Mammary epithelial cell (primary cell): ENCODE measurements at places on chromosomes 2 and 18. TPM values are rescaled to one million over a fixed set of nuclear protein-coding genes. Genes with fewer than 3 reads are reported as not detected.

DNA sequence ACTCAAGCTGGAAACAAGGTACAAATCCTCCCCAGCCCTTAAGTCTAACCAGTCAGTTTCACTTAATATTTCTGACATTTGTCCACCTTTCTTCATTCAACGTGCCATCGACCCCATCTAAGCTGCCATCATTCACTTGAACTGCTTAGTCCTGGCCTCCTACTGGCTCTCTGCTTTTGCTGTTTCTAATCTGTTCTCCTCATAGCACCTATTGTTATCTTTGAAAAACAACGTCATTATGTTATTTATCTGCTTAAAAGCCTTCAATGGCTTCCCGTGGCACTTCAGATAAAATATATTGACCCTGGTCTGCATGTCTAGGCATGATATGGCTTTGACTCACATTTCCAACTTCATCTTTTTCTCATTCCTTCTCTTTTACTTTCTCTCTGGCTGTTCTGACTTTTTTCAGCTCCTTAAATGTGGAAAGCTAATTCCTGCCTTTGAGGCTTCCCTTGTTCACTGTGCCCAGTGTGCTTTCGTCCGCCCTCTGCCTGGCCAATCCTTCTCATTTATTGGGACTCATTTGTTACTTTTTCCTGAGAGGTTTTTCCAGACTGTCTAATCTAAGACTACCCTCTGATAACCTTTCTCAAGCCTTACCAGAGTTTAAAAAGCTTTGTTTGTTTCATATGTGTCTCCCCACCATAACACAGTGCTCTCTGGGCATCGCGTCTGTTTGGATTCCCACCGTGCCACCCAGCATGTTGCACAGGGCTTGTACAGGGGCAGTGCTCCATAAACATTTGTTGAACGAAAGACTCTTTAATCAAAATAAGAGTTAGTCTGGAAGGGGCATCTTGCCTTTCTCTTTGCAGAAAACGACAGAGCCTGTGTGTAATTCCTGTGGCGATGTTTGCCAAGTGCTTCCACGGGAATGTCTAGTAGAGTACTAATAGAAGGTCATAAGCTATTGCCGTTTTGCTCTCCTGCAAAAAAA lies 183.9 kb downstream of the FMNL2 start:
- peak; percentile 33 for DNase-seq

DNA sequence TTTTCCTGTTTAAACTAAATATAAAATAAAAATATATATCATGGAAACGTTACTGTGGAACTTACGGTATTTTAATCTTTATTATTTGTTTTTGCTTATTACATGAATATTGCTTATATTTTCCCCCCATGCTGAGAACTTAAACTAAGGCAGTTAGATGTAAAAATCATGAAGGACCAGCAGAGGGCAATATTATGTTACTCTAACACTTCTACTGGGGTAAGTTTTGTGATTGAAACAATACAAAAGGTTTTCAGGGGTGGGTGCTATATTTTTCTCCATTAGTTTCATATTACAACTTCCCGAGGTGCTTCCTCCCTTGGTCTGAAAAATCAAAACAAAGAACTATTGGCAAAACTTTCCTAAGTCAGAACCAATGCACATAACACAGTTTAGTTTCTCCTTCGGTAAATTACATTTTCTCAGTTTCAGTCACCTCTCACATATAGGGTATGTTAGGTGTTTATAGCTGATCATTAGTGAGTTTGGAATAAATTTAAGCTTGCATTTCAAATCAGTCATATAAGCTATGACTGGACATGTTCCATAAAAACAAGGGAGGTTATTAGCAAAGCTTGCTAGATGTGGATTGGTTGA lies 54.8 kb downstream of the ZNF407 start:
- DNase-seq, result peak; percentile 19

DNA sequence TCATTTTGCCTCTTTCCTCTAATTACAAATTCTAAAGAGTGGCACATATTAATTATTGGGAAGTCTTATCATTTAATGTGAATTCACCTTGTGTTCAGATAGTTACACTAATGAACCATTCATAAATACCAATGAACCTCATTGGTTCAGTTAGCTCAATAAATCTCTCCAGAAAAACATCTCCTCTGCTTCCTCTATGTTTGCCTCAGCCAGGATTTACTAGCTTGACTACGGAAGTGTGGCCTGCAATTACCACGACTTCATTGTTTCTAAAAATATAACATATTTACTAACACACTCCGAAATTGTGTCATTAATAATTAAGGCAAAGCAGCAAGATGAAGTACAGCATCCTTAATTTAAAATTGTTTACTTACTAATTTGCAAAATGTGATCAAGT lies 103.3 kb downstream of the PLA2R1 start:
- DNase-seq, result no peak

- DNase-seq, result no peak
Measured at GRCh38 chr18:9810994-9811705, 74.6 kb upstream of the TXNDC2 start.

- DNase-seq, result no peak
Measured at GRCh38 chr2:122180972-122181371, 425.5 kb downstream of the TSN start.

- no peak for DNase-seq
Measured at GRCh38 chr2:230957756-230958391, 32.8 kb upstream of the GPR55 start.

DNA sequence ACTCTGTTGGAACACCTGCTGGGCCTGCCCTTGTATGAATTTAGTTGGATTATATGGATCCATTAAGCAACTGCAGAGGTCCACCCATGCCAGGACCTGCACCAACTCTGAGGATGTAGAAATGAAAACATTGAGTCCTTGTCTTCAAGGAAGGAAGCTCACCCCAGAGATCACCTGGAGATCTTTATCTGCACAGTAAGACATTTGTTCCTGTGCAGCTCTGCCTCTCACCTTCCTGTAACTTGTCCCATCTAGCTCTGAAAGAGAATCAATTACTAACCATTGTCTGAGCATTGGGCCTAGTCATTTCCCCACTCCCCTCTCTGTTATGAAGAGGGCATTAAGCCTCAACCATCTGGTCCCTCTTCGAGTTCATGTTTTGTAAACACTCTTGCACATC lies 105.2 kb upstream of the YWHAQ start:
- DNase-seq, result peak; percentile 88

GRCh38 chr2:201472411-201472810 lies 20.9 kb downstream of the STRADB start:
- DNase-seq, result no peak

- no peak for DNase-seq
Measured at GRCh38 chr2:112818094-112818902, 18.3 kb downstream of the IL1B start.

DNA sequence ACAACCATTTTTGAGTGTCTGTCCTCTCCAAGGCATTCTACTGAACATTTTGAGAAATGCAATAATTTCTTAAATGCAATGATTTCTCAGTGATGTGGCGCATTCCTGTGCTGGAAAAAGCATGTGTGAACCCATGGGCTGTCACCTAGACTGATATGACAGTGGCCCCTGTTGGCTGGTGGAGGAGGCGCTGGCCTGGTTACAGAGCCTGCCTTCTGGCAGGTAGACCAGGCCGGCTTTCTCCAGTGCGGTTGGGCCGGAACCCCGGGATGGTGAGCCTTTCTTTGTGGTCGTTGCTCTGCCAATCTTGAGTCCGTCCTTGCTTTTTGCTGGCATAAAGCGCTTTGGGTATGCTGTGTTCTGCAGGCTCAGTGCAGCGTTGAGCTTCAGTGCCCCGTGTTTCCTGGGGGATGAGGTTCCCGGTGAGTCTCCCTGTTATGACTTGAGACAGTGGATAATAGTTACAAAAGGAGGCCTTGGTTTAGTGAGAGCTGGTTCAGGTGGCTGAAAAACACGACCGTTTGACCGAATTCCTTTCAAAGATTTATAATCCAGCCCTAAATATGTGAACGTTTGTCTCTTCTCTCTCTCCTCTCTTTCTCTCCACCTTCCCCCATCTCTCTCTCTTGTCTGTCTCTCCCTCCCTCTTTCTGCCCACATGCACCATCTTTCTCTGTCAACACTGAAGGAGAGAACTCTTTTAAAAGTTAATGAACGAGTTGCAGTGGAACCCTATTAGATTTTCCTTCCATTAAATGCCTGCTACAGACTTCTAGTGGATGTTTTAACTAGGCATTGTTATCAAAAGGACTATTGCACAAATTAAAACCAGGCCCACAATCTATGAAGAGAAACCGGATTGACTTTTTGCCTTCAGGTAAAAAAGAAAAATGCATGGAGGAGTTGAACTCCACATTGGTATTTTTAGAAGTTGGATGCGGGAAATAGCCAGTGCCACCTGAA lies 34.0 kb downstream of the TSHZ1 start:
- peak; percentile 23 for DNase-seq

DNA sequence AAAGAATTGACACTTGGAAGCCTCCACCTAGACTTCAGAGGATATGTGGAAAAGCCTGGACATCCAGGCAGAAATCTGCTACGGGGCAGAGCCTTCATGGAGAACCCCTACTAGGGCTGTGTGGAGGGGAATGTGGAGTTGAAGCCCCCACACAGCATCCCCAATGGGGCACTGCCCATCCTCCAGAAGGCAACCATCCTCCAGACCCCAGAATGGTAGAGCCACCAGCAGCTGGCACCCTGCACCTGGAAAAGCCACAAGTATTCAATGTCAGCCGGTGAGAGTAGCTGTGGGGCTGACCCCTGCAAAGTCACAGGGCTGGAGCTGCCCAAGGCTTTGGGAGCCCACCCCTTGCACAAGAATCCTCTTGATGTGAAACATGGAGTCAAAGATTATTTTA lies 53.6 kb upstream of the SNTG2 start:
- DNase-seq, result no peak

- no peak for DNase-seq
Measured at GRCh38 chr2:64414736-64415435, 39.1 kb upstream of the LGALSL start.

- no peak for DNase-seq
Measured at GRCh38 chr2:177530561-177530960, 138.0 kb downstream of the AGPS start.

- no peak for DNase-seq
Measured at GRCh38 chr18:54802686-54803395, 25.4 kb upstream of the RAB27B start.

DNA sequence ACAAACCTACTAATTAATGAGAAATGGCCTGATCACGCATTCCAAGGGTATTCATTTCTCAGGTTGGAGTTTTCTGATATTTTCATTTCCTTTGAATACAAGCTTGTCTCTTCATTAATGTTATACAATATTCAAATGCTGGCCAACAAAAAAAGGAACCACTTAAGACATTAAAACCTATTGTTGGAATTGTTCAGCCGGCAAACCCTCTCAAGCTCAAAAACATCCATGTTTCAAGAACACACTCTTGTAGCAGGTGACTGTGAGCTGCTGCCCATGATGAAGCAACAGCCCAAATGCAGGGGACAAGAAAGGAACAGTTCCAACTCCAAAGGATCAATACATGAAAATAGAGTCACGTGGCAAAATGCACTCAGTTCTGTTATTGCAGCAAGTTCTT lies 454.5 kb downstream of the BCL11A start:
- no peak for DNase-seq

- no peak for DNase-seq
Measured at GRCh38 chr18:74651327-74652128, 53.9 kb downstream of the ZNF407 start.

DNA sequence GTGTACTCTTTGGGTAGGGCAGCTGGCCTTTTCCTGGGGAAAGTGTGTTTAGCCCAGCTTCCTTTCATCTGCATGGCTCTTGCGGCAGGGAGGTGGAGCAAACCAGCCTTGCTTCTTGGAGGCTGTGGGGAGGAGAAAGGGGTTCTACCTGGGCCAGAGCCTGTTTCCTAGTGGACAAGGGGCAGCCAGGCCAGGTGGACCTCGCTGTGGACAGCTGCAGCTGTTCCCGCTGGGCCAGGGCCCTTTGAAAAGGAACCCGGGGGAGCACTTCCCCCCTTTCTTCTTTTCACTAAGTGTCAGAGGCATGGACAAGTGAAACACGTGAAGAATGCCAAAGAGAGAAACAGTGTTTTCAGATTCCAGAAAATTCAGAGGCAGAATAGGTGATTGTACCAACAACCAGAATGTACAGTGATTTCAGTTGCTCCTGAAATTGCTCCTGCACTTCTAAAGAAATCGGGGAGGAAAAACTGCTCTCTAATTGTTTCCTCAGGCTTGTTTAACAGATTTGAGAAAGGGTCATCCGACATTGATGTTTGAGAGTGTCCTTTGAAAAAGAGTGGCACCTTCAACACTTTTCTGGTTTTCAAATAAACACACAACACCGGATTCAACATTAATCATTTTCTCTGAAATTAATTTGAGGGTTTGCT lies 3.9 kb downstream of the GLI2 start:
- DNase-seq, result no peak

DNA sequence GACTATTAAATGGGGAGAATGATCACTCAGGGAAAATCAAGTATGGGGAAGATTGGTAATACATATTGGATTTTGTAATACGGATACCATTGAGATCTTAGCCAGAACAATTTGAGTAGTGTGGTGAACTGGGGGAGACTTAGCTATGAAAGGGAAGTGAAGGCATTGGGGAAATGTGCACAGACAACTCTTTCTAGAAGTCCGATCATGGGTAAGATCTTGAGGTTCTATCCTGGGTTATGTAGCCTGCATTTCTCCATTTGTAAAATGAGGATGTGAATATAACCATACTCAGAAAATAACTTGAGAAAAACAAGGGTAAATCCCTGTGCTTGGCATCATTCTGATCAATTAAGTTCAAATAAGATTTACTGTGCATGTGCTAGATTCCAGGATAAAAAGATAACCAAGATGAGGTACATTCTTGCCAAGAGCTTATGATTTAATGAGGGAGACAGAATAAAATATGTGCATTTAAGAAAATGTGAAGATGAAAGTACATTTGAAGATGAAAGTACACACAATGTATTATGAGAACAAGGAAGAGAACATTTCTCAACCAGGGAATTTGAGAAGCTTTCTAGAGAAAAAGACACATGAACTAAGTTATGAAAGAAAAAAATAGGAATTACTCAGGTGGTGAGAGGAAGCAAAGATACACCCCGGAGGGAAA lies 49.5 kb downstream of the SLC40A1 start:
- DNase-seq, result no peak

The QPCT gene
- total RNA-seq, result 0.33 and 0.69 TPM in 2 replicates

The DSC3 gene
- total RNA-seq, result 272 TPM

The IL1RL1 gene
- 5.5 and 23.6 TPM in 2 replicates for total RNA-seq

The UGT1A10 gene
- not detected for total RNA-seq

The RFX8 gene
- 0.69 and 0.82 TPM in 2 replicates for total RNA-seq

The RIF1 gene
- 33.7 TPM for total RNA-seq

The DPP4 gene
- 0.43 and 0.61 TPM in 2 replicates for total RNA-seq

The RESP18 gene
- not detected in 2 replicates for total RNA-seq

The CIB4 gene
- total RNA-seq, result not detected

The SFTPB gene
- not detected in 2 replicates for total RNA-seq

The IL36A gene
- not detected in 2 replicates for total RNA-seq

The C2orf68 gene
- 10.8 TPM for total RNA-seq

The AGPS gene
- total RNA-seq, result 41.6 and 52.4 TPM in 2 replicates
